Islet precursor cell (in vitro differentiated cells): ENCODE measurements at places on chromosomes 7 and 10.

DNA sequence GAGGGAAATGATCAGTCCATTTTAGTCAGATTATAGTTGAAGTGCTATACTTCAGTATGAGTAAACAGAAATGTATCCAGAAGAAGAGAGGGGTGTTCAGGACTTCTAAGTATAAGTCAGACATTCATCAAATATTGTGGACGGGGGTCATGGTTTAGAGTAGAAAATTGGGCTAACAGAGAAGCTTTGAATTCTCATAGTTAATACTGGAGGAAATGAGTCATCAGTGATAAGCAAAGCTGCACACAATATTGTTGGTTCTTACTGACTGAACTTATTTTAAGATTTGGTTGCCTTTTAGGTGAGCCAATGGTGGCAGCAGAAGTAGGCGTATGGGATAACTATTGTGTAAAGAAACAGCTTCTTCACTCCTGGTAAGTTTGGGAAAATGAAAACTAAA lies 1.7 kb upstream of the SUMF2 start:
- no peak for DNase-seq

DNA sequence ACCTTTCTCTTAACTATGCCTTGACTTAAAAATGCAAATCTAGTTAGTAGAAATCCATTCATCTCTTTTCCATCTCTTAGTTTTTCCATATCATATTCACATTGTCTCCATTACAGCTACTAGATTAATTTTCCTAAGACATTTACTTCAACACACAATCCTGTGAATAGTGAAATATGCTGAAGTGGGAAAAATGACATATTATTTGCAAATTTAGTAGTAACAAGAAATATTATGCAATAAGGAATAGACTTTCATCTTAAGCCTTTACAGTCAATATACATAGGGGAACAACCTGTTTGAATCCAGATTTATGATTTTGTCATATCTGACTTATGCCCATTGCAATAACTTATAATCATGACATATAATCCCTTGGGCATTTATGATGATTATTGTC lies 277.0 kb upstream of the IMMP2L start:
- no peak for DNase-seq

DNA sequence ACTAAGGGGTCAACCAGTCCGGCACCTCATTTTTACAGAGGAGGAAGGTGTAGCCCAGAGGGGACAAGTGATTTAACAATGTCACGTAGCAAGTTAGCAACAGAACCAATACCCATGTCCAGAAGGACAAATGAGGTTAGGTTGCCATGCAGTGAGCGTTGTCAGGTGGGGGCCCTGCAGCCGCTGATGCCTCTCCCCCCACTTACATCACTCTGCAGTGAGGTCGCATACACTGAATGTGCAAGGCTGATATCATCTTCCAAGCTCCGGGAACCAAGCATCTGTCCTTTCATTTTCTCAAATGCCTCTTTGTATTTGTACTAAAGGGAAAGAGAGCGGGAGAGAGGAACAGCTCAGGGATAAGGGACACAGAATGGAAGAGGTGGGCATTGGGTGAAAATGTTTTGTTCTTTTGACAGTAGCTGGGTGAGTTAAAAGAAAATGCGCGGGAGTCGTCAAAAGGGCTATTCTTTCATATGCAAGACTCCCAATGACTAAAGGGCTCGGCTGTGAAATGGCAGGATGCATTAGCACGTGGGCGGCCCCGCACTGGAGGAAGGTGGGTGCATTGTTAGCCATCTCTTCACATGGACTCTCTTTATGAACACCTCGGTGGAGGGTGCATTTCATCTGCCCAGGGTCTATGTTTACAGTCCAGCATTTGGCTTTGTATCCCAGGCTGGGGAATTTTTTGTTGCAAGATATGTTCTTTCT lies 49.7 kb downstream of the NRAP start:
- no peak for DNase-seq

GRCh38 chr7:36039243-36039642 lies 113.8 kb upstream of the EEPD1 start:
- DNase-seq, result no peak

DNA sequence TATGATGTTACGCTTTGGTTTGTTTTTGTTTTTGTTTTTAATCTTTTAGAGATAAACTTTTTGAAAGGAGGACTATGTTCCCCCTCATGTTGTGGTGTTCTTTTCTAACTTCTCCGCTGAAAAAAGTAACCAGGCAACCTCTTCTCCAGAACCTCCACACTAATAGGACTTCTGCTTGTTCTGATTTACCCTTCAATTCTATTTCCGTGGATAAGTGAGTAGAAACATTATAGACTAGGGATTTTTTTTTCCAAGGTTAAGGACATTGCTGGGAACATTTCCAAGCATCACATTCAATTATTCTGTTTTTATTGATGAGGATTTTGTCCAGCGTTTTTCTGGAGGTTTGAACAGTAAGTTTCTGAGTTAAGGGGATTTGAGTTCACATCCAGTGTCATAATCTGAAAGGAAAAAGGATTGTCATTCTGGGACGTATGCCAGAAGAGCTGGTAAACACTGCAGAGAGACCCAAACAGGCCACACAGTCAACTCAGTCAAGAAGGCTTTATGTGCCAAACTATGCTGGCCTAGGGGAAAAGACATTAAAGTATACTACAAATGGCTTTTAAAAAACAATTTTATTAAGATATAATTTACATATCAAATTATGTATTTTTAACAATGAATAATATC lies 28.3 kb upstream of the RALA start:
- DNase-seq, result no peak

DNA sequence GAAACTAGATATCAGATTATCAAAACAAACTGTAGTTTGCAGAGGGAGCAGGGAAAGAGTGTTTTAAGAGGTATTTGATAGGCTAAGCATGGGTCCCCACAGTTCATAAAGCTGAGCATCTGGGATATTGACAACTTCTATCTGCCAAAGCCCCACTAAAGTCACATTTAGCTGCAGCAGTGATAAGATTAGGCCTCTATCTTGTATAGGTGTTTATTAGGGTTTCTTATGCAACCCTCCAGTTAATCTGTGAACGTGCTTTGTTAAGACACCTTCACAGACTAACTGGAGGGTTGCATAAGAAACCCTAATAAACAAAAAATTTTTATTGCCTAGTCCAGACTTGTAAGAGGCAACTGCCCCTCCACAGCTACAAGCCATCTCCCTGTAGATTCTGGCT lies 78.0 kb downstream of the CYP51A1 start:
- no peak for DNase-seq

GRCh38 chr7:3781607-3782006 lies 480.6 kb downstream of the SDK1 start:
- DNase-seq, result no peak

DNA sequence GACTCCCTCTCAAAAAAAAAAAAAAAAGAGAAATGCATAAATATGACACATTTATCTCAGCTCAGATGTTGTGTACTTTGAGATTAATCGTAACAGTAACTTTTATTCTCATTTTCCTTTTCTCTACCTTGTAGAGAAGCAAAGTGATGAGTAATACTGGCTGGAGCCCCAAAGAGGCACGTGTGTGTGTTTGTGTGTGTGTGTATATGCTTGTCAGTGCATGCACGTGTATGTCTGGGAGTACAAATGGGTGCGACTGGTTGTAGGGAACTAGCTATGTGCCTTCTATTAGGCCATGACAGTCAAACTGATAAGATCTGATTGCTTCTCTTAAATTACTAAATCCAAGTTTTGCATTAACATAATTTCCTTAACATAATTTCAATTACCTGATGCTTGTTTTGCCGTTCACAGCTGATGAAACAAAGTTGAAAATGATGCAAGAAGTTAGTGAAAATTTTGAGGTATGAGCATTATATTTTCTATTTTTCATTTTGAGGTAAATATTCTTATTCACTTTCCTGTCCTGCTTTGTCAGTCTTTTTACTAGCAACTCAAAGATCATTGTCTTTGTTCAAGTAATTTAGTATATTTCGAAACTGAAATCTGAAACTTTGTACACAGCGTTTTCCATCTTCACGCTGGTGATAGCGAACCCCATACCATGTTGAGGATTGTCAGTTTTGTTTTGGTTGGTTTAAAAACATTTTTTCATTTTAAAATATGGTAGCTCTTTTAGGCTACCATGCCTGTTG lies 3.4 kb downstream of the TRRAP start:
- DNase-seq, result no peak

DNA sequence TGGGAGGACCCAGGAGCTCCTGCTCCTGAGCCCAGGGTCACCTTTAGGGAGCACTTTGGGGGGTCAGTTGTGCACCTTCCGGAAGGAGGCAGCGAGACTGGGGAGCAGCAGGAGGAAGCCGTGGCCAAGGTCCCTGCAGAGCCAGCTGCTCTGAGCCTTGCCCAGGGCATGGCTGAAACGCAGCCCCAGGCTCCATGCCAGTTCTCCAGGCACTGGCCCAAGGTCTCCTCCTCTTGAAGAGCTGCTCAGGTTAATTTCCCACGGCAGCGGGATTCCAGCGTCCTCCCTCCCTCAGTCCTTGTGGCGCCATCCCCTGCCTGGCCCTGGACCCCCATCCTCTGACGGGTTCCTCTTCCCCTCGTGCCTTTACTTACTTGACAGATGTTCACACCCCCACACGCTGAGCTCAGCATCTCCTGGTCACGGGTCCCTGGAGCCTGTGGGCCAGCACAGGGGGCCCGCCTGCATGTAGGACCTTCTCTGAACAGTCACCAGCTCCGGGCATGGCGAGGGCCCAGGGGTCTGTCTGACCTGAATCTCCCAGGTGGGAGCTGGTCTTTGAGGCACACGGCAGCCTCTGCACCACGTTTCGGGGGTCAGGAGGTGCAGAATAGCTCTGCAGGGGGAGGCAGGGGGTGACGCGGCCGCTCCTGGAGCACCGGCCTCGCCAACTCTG lies 16.7 kb upstream of the CFAP46 start:
- peak; percentile 46 for DNase-seq

- no peak for DNase-seq
Measured at GRCh38 chr10:116873134-116873533, 23.8 kb downstream of the ENO4 start.

GRCh38 chr10:80464557-80465450 lies 10.7 kb downstream of the TSPAN14 start:
- peak; percentile 95 for DNase-seq

GRCh38 chr10:43089519-43089918 lies 12.7 kb downstream of the RET start:
- DNase-seq, result no peak

GRCh38 chr10:79013406-79013987 lies 55.3 kb upstream of the ZMIZ1 start:
- no peak for DNase-seq

GRCh38 chr7:42677751-42678699 lies 233.8 kb downstream of the C7orf25 start:
- no peak for DNase-seq

- DNase-seq, result peak; percentile 39
Measured at GRCh38 chr7:45186261-45186813, 28.7 kb downstream of the RAMP3 start.

- peak; percentile 81 for DNase-seq
Measured at GRCh38 chr7:69708857-69709256, 110.6 kb downstream of the AUTS2 start.

DNA sequence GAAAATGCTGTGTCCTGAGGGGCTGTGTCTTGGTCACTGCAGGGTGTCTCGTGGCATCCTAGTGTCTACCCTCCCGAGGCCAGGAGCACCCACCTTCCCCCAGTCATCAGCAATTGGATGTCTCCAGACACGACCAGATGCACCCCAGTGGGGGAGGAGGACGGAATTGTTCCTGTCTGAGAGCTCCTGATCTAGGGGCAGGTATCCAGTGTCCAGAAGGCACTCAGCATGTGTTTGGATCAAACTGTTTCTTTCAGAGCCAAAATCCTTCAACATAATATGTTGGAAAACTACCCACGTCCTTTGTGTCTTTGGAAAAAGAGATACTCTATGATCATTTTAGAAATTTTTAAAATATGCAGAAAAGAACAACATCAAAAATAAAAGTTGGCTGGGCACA lies 16.9 kb downstream of the PRKRIP1 start:
- DNase-seq, result no peak

DNA sequence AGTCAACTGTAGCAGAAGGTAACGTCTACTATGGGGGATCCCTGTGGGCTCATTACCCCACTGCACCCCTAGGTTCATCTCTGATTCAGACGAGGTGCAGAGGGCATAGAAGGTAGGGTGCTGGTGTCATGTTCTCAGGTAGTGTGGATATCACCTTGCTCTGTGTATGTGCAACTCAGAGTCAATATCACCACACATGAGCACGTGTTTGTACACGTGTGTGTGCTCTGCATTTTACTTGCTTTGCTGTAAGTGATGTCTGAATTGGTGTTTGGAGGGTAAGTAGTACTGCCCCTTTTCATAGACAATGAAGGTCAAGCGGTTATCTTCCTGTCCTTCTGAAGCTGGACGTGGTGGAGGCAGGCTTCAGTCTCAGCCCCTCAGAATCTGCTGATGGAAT lies 10.4 kb downstream of the DMBT1 start:
- DNase-seq, result no peak
